HFFc6 (cell line): ENCODE measurements at places on chromosomes 1 and 21.

DNA sequence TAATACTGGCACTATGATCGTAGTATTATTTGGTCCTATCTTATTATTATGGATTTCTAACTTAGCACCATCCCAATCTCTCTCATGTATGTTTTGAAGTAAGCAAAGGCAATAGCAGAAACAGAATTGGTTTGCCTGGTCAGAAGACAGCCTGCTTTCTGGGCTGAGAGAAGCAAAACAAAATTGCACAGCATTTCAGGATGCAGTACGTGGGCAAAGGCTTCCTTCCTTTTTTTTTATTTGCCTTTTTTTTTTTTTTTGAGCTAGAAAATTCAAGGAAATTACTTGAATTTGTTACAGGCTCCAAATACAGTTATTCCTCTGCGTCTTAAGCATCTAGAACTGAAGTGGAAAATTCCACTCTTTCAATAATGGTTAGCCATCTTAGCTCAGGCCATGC, 8.8 kb downstream of the CDA start:
- no peak for DNase-seq
- peaks cover 5% of the 10 kb centered on the region for H3K27me3 ChIP-seq
- H3K27ac ChIP-seq = no peak overlapping the region
- H3K4me1 ChIP-seq = peaks cover 36% of the 10 kb centered on the region
- no peak overlapping the region for H3K4me3 ChIP-seq

DNA sequence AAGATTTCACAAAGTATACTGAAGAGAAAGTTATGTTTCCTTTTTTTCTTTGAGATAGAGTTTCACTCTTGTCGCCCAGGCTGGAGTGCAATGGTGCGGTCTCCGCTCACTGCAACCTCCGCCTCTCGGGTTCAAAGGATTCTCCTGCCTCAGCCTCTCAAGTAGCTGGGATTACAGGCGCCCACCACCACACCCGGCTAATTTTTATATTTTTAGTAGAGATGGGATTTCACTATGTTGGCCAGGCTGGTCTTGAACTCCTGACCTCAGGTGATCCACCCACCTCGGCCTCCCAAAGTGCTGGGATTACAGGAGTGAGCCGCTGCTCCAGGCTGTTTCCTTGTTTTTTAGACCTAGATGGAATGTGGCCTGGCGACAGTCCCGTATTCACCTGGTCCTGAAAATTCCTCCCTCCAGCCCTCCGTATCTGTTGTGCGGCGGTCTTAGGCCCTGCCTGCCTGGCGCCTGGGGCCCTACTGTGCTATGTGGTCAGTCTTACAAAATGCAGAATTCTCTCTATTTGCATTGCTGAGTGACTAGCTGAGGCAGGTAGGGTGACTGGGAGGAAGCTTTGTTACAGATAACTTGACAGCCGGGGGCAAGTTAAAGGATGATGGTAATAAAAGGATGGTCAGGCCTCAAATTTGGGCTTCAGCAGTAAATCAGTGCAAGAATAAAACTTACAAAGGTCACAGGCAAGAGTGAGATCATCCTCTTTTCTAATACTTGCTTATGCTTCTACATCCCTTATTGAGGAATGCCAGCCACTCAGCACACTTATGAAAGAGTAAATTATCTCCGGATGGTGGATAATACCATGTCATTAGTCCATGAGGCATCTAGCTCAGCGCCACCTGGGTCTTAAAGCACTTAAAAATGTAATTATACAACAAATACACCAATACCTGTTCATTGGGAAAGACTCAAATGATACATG, 30.3 kb downstream of the PARK7 start:
- no peaks in the 10 kb centered on the region; the same call in 1 of the 2 replicates for H3K27me3 ChIP-seq
- no peak overlapping the region for H3K4me3 ChIP-seq
- H3K4me1 ChIP-seq = peaks cover 47% of the 10 kb centered on the region
- H3K27ac ChIP-seq = no peak overlapping the region; the same call in 1 of the 2 replicates
- DNase-seq = no peak
- peaks cover 28% of the 10 kb centered on the region for H3K36me3 ChIP-seq

GRCh38 chr1:202034683-202035462, 24.5 kb downstream of the ELF3 start:
- H3K4me1 ChIP-seq = peaks cover 13% of the 10 kb centered on the region
- peak; percentile 80 for DNase-seq
- H3K4me3 ChIP-seq = no peak overlapping the region
- peaks cover 18% of the 10 kb centered on the region for H3K27me3 ChIP-seq
- H3K36me3 ChIP-seq = no peaks in the 10 kb centered on the region

DNA sequence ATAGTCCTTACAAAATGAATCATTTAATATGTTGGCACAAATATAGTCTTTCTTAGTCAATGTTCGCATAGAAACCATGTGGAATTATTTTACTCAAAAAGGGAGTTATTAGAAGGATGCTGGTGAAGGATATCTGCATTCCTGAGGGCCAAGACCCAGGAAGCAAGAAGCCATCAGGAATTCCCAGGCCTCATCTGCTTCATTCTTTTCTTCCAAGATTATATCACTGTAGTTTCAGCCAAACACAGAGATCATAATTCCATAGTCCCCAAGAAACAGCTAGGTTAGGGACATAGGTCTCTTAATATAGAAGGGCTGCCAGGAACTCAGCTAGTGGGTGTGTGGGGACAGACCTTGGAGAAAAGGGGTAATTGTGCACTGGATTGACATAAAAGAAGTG, 28.6 kb upstream of the DISC1 start:
- peaks cover 48% of the 10 kb centered on the region for H3K4me1 ChIP-seq
- DNase-seq = no peak
- H3K36me3 ChIP-seq = no peaks in the 10 kb centered on the region
- H3K4me3 ChIP-seq = no peak overlapping the region
- peaks cover 3% of the 10 kb centered on the region; the same call in 1 of the 2 replicates for H3K27me3 ChIP-seq

GRCh38 chr1:110728388-110729001, 53.8 kb upstream of the KCNA3 start:
- no peak for DNase-seq
- no peak overlapping the region for H3K4me3 ChIP-seq
- no peaks in the 10 kb centered on the region for H3K36me3 ChIP-seq
- no peak overlapping the region for H3K27ac ChIP-seq
- no peaks in the 10 kb centered on the region for H3K4me1 ChIP-seq
- H3K27me3 ChIP-seq = peaks cover 1% of the 10 kb centered on the region; the same call in 1 of the 2 replicates

DNA sequence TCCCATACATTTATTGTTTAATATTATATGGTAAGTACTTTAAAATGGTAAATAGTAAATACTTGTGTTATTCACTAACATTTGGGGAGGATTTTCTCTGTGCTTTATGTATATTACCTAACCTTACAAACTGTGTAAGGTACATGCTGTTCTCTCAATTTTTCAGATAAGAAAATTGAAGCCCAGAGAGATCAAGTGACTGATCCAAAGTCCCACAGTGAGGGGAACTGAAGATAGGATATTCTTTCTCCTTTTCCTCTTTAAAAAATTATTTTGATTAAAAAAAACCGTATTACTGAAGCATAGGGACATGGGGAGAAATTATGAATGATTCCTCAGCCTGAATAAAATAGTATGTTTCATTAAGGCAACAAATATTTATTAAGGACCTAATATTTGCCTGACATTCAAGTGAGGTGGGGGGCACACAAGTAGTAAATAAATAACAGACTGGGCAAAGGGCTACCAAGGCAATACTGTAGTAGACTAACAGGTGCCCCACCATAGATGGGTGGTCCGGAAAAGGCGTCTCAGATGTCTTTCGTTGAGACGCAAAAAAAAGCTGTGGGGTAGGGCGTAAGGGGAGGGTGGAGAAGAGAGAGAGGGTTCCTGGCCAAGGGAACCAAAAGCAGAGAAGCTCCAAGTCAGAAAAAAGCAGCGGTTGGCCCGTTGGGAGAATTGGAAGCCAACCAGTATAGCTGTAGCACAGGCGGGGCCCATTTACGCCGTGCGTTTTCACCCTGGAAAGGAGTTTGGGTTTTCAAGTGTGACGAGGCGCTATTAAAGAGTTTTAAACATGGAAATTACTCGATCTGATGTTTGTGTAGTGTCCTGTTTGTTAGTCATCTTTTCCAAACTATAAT, 944 bp upstream of the AGO3 start:
- H3K4me1 ChIP-seq = peaks cover 50% of the 10 kb centered on the region
- H3K4me3 ChIP-seq = peak overlapping the region; percentile 96
- no peaks in the 10 kb centered on the region; the same call in 1 of the 2 replicates for H3K27me3 ChIP-seq

GRCh38 chr1:115630342-115630741, 11.4 kb upstream of the VANGL1 start:
- H3K27ac ChIP-seq = no peak overlapping the region
- no peak for DNase-seq
- peaks cover 23% of the 10 kb centered on the region for H3K27me3 ChIP-seq
- H3K4me3 ChIP-seq = no peak overlapping the region
- H3K4me1 ChIP-seq = peaks cover 8% of the 10 kb centered on the region; the same call in 1 of the 2 replicates
- no peaks in the 10 kb centered on the region for H3K36me3 ChIP-seq

- H3K4me1 ChIP-seq = peaks cover 41% of the 10 kb centered on the region
- H3K27me3 ChIP-seq = peaks cover 4% of the 10 kb centered on the region
- no peaks in the 10 kb centered on the region; the same call in 1 of the 2 replicates for H3K36me3 ChIP-seq
- H3K4me3 ChIP-seq = peak overlapping the region; percentile 94
Observed at GRCh38 chr1:25817840-25818501, 1.8 kb upstream of the MTFR1L start.

- no peak overlapping the region for H3K27ac ChIP-seq
- no peak for DNase-seq
- H3K36me3 ChIP-seq = no peaks in the 10 kb centered on the region
- peaks cover 7% of the 10 kb centered on the region for H3K4me1 ChIP-seq
Observed at GRCh38 chr1:52907068-52907811, 14.3 kb downstream of the ECHDC2 start.

- DNase-seq = no peak
- no peak overlapping the region for H3K4me3 ChIP-seq
- no peaks in the 10 kb centered on the region for H3K27me3 ChIP-seq
- no peak overlapping the region for H3K27ac ChIP-seq
- H3K4me1 ChIP-seq = peaks cover 4% of the 10 kb centered on the region; the same call in 1 of the 2 replicates
Observed at GRCh38 chr1:65558215-65558614, 137.7 kb downstream of the LEPR start.
